ENCODE measurements at places on chromosomes 2 and 18.

DNA sequence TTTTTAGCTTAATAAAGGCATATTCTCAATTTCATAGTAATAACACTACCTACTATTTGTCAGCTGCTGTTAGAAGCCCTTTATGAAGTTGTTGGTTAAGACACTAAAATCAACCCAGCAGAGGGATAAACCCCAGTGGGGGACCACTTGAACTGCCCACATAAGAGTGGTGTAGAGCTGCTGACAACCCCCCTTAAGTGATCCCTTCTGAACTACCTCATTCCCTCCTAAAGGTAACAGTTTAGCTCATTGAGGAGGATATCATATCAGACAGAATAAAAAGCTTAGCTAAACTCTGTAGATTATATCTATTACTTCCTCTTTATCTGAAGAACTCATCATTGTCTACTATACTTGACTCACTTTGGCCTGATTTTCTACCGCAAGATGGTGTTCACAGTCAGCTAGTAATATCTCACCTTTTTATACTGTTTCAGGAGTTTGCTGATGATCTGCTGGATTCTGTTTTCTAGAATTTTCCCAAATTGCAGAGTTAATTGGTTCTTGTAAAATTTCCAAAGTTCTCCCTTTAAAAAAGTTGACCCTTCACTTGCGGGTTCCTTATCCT lies 16.2 kb downstream of the GALM start:
- no peak for DNase-seq

GRCh38 chr2:220887271-220887870 lies 684.7 kb downstream of the EPHA4 start:
- no peak for DNase-seq

- DNase-seq: no peak
Observed at GRCh38 chr18:49626842-49627467, 65.1 kb downstream of the LIPG start.

- DNase-seq: no peak
Observed at GRCh38 chr2:31354837-31355236, 59.7 kb downstream of the XDH start.

GRCh38 chr2:225036431-225036830 lies 5.8 kb downstream of the DOCK10 start:
- DNase-seq: no peak

DNA sequence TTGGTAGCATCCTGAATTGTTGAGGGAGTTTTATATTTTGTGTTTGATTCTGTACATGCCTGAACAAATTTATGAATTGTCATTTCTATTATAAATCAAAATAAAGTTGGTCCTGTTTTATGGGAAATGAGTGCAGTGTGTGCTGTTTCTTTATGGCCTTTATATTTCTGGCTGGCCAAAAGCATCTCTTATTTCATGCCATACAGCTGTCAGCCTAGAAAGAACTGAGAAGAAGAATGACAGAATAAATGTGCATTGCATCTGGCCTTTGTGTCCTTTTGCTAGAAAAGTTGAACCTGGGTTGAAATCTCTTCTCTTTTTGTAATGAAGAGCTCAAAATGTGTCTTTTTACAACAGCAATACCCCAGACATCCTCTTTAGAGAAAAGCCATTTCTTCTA lies 474.7 kb upstream of the LRATD1 start:
- DNase-seq: no peak

GRCh38 chr2:181380581-181380980 lies 76.6 kb upstream of the ITGA4 start:
- no peak for DNase-seq

DNA sequence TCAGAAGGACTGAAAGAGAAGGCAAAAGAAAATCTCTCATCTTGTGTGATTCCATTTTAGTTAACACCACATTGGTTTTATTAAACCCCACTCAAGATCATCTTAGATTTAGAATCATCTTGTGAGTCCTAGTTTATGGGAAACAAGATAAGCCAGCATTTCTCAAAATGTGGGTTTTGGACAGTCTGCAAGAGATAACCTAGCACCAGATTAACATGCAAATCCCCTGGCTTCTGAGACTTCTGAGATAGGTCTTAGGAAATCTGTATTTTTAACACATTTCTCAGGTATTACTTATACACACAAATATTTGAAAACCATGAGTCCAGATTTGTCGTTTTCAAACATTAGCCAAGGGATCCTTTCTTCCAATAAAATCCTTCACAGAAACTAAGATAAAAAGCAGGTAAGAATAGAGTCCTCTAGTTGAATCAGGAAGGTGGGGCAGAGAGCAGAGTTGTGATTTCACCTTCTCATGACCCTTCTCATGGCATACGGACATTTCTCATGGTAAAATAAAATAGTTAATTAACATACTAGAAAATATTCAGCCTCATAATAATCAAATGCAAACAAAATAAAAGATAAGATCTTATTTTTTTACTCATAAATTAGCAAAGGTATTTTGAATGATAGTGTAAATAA lies 287.2 kb upstream of the FN1 start:
- no peak for DNase-seq
